ENCODE measurements at places on chromosomes 2 and 18.

DNA sequence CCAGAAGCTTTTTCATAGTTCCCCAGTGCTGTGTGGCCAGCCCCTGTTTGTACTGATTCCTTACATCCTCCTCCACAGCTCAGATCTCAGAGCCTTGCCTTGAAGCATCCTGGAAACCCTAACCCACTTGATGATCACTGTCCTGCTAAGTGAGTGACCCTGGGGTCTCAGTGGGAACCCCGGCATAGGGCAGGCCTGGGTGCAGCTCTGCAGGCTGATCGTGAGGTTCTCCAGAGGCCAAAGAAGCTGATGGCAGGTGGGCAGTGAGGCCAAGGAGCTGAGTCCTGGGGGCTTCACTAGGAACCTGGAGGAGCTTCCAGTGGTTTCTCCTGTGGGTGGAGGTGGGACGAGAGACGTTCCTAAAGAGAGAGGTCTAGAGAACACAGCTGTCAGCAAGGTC is 47.4 kb upstream of the BIN1 start:
- no peak for DNase-seq

DNA sequence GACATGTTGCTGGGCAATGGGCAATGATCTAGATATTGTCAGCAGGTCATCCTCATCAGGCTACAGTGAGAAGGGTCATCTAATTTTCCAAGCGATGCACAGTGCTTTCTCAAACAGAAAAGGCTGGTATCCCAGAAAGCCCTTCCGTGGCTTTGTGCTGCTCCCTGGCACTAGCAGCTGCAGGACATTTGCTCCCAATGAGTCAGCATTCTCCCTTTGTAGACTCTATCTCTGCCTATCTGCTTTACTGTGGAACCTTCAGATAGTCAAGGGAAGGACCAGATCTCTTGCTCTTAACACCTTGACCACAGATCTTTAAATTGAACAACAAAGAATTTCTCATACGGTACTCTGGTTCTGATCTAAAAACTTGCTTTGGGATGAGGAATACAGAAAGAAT is 101.4 kb downstream of the CDH2 start:
- DNase-seq: peak; percentile 31

DNA sequence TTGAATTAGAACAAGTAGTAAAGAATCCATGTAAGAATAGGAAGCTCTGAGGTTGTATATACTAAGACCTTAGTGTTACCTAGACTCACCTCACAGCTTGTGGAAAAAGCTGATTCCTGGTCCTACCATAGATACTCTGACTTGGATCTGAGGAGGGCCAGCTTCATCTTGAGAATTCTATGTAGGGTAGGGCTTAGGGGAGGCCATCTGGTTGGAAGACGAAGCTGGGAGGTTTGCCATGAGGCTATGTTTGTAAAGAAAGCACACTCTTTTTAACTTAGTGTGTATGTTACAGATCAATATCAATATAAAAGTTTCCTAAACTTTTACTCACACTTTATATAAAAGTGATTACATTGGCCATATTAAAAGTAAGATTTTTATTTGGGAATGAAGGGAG is 77.1 kb upstream of the GALNT5 start:
- no peak for DNase-seq

DNA sequence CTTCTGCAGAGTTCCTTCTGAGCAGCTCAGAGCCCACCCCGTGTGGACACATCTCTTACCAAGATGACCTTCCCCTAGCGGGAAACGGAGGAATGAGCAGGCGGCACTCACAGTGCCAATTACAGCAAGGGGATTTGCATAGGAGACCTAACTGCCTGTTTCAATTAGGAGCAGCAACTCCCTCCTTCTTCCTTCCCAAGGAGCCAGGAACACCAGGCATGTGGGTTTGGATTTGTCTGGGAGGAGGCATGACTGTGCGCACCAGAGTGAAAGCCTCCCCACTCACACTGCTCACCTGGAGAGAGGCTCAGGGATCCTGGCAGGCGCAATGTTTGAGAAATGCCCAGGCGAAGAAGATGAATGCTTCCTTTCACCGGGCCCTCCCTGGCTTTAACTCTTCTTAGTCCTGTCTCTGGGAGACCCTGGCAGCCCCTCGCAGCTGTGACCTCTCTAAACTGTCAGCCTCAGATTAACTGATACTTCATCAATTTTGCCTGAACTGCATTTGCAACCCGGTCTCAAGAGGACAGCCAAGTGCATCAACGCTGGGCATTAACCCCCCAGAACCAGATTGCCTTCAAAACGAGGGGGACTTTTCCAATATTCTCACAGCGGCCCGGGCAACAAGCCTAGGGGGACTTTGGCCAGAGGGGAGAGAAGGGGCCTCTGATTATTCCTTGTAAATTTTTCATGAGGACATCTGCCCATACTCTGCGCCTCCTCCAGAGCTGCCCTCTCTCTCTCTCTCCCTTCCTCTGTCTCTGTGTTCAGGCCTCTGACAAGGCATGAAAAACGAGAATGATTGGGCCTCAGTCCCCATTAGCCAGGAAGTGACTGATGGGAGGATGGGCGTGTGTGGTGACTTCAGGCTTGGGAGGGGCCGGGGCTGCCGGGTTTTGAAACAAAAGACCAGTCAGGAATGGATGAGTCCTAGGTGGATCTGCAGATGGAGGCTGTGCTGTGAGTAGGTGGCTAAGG is 93.8 kb downstream of the CMPK2 start:
- DNase-seq: no peak

DNA sequence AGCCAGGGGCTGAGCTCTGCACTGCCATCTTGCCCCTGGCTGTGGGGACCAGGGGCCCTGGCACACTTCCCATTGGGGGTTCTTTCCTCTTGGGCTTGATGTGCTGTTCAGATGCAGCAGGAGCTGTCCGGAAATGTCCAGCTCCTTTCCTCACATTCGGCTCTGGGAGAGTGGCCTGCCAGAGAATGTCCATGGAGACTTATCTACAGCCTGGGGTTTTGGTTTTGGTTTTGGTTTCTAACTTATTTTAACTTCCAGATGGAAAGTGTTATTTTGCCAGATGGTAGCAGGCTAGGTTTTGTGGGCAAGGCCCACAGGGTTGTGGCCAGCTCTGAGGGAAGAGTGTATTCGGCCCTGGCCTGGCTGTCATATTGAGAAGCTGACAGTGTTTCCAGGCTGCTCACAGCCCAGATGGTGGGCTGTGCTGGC is 177.3 kb downstream of the ANKRD30B start:
- DNase-seq: no peak

Measured in HepG2 (cell line).